ENCODE measurements at places on chromosomes 5 and 9. TPM values are rescaled to one million over a fixed set of nuclear protein-coding genes. Genes with fewer than 3 reads are reported as not detected.

DNA sequence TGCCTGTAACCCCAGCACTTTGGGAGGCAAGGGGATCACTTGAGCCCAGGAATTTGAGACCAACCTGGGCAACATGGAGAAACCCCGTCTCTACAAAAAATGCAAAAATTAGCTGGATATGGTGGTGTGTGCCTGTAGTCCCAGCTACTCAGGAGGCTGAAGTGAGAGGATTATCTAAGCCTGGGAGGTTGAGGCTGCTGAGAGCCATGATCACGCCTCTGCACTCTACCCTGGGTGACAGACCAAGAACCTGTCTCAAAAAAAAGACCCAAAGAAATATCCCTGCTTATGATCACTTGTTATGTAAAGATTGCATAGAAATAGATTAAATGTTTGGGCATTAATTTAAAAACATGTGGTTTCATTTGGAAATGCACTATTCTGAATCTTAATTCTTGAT, 125.1 kb downstream of the UGCG start:
- peaks cover 7% of the 10 kb centered on the region for H3K36me3 ChIP-seq
- H3K27me3 ChIP-seq = no peaks in the 10 kb centered on the region
- peak overlapping the region; percentile 92 for H3K27ac ChIP-seq
- H3K4me1 ChIP-seq = peaks cover 34% of the 10 kb centered on the region
- DNase-seq = no peak

DNA sequence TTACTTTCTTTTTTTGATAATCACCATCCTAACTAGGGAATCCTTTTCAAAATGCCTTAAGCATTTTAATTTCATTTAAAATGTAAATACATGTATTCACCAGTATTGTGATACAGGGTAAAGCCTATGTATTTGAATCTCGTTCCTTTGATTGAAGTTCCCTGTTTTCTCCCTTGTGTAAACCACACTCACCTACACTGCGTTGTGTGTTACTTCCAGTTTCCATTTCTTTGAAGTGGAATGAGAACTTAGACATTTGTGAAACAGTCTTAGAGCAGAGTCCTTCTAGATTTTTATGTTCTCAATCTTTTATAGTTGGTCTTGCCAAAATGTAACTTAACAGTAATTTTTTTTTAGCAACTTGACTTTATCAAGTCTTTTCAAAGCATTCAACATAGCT, 101.4 kb downstream of the ZNF462 start:
- no peak for DNase-seq
- H3K27me3 ChIP-seq = no peaks in the 10 kb centered on the region
- H3K36me3 ChIP-seq = no peaks in the 10 kb centered on the region
- H3K4me3 ChIP-seq = no peak overlapping the region
- H3K4me1 ChIP-seq = peaks cover 19% of the 10 kb centered on the region
- no peak overlapping the region for H3K27ac ChIP-seq

The TOR2A gene
- 7.0 TPM for total RNA-seq

The NR6A1 gene
- total RNA-seq = 5.9 TPM

DNA sequence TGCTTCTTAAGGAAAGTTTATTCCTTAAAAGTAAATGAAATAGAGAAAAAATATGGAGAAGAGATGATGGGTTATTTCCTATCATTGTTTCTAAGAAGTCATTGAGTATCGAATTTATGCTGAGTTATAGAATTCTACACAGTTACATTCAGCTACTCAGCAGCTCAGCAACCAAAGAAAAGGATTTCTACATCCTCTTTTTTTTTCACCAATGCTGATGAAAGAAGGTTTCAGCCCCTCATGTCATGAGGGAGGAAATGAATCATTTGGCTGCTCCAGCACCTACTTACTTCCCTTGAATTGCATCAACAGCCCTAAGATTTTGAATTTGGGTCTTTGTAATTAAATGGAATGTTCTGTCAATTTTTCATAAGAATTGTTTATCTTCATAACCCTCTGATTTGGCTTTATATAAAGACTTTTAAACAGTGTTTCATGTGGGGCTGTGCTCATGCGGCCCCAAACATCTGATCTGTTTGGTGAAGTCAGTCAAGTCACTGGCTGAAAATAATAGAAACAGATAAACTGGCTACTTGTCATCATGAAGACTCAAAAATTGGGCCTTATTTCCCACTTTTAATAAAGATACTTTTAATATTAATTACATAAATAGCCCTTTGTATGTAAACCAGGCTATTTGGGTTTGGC, 18.5 kb upstream of the SNX2 start:
- no peaks in the 10 kb centered on the region for H3K4me1 ChIP-seq
- no peak for DNase-seq
- no peak overlapping the region for H3K4me3 ChIP-seq
- no peak overlapping the region for H3K27ac ChIP-seq
- H3K27me3 ChIP-seq = no peaks in the 10 kb centered on the region
- H3K36me3 ChIP-seq = no peaks in the 10 kb centered on the region

The SLC27A6 gene
- total RNA-seq = not detected

The SPATA31D4 gene
- not detected for total RNA-seq

The PCDHA9 gene
- total RNA-seq = 0.59 TPM

- no peak for DNase-seq
- H3K27me3 ChIP-seq = no peaks in the 10 kb centered on the region
- no peak overlapping the region for H3K4me3 ChIP-seq
- H3K27ac ChIP-seq = no peak overlapping the region
These were observed 95.6 kb upstream of the ZNF608 start for GRCh38 chr5:124841829-124842712.

DNA sequence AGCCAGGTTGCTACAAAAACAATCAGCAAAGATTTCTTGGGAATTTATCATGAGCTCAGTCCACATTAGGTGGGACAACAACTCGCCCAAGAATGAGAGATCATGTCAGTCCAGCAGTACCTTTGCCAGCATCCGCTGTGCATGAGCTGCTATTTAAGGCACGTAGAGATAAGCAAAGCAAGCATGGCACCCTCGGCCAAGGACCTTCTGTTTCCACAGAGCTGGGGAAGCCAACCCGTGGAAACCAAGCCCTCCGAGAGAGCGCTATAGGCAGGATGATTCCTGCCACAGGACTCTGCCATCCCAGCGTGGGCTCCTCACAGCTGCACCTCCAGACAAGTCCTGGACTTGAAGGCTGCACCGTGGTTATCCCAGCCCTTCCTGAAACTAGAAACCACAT, 189.5 kb upstream of the PPP1R26 start:
- H3K4me3 ChIP-seq = no peak overlapping the region
- no peak for DNase-seq
- no peaks in the 10 kb centered on the region for H3K36me3 ChIP-seq
- H3K4me1 ChIP-seq = no peaks in the 10 kb centered on the region
- peaks cover 44% of the 10 kb centered on the region for H3K27me3 ChIP-seq

The KIF2A gene
- 76.9 TPM for total RNA-seq

GRCh38 chr5:68739752-68740151, 354.1 kb upstream of the SLC30A5 start:
- no peaks in the 10 kb centered on the region for H3K4me1 ChIP-seq
- no peak overlapping the region for H3K4me3 ChIP-seq
- DNase-seq = no peak

DNA sequence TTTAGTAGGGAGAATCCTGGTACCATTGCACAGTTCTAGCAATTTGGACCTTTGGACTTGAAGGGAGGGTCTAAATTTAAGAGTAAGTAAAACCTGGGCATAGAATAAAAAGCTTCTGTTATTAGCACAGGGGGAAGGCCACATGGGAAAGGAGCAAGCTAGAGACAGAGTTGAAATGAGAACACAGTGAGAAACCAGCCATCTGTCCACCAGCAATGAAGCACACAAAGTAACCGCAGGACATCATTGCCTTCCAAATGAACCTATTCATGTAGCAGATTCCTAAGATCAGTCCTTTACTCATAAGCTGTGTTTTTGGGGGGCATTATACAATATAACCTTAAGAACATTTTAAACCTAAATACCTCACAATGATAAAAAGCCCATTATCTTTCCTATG, 407.4 kb downstream of the HCN1 start:
- no peak for DNase-seq
- H3K4me3 ChIP-seq = no peak overlapping the region
- H3K4me1 ChIP-seq = no peaks in the 10 kb centered on the region
- H3K27ac ChIP-seq = no peak overlapping the region
- H3K27me3 ChIP-seq = no peaks in the 10 kb centered on the region

- DNase-seq = no peak
- H3K27me3 ChIP-seq = no peaks in the 10 kb centered on the region
- H3K27ac ChIP-seq = no peak overlapping the region
- no peaks in the 10 kb centered on the region for H3K4me1 ChIP-seq
- H3K4me3 ChIP-seq = no peak overlapping the region
These were observed 389.0 kb downstream of the RASEF start for GRCh38 chr9:82673919-82674318.

All from Calu3 (cell line).